ENCODE measurements at places on chromosomes 4 and X. TPM values are rescaled to one million over a fixed set of nuclear protein-coding genes. Genes with fewer than 3 reads are reported as not detected.
A peak's percentile ranks its signal among the peaks of the same experiment; 100 is the strongest.

- DNase-seq = no peak
- no peaks in the 10 kb centered on the region for H3K27me3 ChIP-seq
- peak overlapping the region; percentile 44 for H3K27ac ChIP-seq
- peaks cover 6% of the 10 kb centered on the region for H3K4me1 ChIP-seq
- peak overlapping the region; percentile 41 for H3K4me3 ChIP-seq
These were observed 2.1 kb downstream of the NDNF start for GRCh38 chr4:121070274-121070673.

- H3K4me1 ChIP-seq = no peaks in the 10 kb centered on the region
- H3K4me3 ChIP-seq = no peak overlapping the region
- H3K36me3 ChIP-seq = no peaks in the 10 kb centered on the region
- no peaks in the 10 kb centered on the region for H3K27me3 ChIP-seq
- no peak overlapping the region for H3K27ac ChIP-seq
These were observed 32.5 kb downstream of the AKAP4 start for GRCh38 chrX:50168241-50168687.

DNA sequence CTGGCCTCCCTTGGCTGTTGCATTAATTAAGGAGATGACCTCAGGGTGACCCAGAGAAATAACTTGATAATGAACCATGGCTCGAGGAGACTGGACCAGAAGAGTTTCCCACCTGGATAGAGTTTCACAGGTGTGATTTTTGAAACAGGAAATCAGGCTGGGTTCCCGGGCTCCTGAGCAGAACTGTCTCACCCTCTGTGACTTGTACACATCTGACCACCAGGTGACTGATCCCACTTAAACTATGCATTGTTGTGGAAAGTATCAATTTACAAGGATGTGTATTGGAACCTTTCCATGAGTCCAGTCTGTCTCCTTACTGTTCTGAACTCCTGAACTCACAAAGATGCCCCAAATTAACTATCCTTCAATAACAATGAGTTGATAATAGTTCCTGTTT, 220.3 kb downstream of the PTTG2 start:
- no peaks in the 10 kb centered on the region for H3K36me3 ChIP-seq
- H3K4me1 ChIP-seq = peaks cover 36% of the 10 kb centered on the region
- H3K4me3 ChIP-seq = no peak overlapping the region
- no peak for DNase-seq
- no peaks in the 10 kb centered on the region for H3K27me3 ChIP-seq
- H3K27ac ChIP-seq = peak overlapping the region; percentile 3

GRCh38 chrX:131571348-131571747, 27.5 kb downstream of the OR13H1 start:
- no peak for DNase-seq
- no peaks in the 10 kb centered on the region for H3K27me3 ChIP-seq
- no peaks in the 10 kb centered on the region for H3K4me1 ChIP-seq
- no peak overlapping the region for H3K4me3 ChIP-seq

GRCh38 chr4:99710020-99710419, 52.4 kb upstream of the C4orf54 start:
- H3K4me3 ChIP-seq = no peak overlapping the region
- no peaks in the 10 kb centered on the region for H3K27me3 ChIP-seq
- no peaks in the 10 kb centered on the region for H3K4me1 ChIP-seq
- no peak for DNase-seq
- H3K27ac ChIP-seq = no peak overlapping the region

DNA sequence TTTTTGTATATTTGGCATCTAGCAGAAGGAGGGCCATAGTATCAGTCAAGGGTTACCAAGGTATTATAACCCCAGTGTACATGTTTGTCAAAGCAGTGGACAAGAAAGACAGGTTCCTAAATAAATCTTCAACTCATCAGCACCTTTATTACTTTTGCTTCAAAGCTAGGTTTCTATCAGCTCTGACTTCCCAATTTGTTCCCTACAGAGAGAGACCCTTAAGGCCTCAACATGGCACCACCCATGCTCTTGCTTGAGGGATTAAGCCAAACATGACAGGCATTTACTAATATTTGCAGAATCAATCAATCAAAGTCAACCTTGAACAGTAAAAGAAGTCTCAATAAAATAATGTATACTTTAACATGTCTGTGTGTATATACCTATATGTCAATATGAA, 9.4 kb downstream of the TBCK start:
- H3K4me1 ChIP-seq = no peaks in the 10 kb centered on the region
- H3K36me3 ChIP-seq = peaks cover 4% of the 10 kb centered on the region
- DNase-seq = no peak
- H3K27ac ChIP-seq = no peak overlapping the region

DNA sequence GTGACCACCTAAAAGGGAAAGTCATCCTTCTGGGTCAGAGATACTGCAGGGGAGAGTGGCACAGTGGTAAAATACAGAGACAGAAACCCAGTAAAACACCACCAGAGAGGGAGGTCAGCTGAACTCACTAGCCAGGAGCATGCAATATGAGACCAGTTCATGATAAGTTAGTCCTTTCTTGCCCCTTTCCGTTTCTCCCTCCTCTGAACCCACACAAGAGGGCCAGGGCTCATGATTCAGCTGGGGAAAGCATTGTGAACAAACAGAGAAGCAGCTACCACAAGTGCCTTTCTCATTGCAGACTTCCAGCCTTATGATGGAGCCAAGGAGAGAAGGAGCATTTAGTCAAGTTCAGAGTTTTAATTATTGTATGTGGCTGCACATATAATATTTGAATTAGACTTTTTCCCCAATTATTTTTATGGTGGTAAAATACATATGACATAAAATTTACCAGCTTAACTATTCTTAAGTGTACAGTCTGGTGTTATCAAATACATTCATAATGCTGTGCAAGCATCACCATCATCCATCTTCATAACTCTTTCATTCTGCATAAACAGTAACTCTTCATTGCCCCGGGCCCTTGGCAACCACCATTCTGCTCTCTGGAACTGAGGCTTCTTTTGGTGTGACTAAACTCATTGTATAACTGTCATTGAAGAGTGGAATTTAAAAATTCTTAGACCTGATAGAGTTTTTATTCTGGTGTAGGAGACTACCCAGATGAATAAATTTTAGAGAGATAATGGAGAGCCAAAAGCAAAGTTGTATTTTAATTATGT, 114.6 kb downstream of the DDIT4L start:
- DNase-seq = no peak
- H3K27ac ChIP-seq = no peak overlapping the region
- no peaks in the 10 kb centered on the region for H3K27me3 ChIP-seq
- no peaks in the 10 kb centered on the region for H3K36me3 ChIP-seq
- H3K4me1 ChIP-seq = no peaks in the 10 kb centered on the region
- H3K4me3 ChIP-seq = no peak overlapping the region

DNA sequence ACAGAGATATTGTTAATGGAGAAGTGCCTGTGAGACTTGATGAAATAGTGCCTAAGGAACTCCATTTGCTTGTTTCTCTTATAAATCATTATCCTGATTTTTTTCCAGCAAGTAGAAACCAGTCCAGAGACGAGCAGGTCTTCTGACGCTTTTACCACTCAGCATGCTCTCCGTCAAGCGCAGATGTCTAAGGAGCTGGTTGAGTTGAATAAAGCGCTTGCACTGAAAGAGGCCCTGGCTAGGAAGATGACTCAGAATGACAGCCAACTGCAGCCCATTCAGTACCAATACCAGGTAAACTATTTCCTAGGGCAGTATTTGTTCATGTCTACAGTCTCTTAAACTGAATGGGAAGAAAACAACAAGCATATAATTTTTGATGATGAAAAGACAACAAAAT, 63.6 kb downstream of the KIF4A start:
- DNase-seq = no peak
- no peaks in the 10 kb centered on the region for H3K27me3 ChIP-seq
- H3K36me3 ChIP-seq = no peaks in the 10 kb centered on the region
- H3K4me1 ChIP-seq = no peaks in the 10 kb centered on the region
- no peak overlapping the region for H3K4me3 ChIP-seq

DNA sequence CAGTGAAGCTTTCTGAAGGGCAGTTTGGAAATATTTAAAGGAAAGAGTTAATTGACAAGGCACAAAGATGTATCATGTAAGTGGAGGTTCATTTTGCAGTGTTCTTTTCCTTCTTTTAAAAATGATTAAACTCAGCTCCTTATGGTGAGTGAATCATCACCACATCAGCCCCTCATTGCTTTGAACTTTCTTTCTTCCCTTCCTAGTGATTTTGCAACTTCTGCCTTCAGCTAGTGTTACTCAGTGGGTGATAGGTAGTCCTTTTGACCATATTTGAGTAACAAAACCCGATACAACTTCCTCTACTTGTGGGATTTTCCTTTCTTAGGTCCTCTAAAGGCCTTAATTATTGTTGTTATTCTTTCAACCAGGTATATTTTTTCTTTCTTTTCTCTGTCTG, 8.2 kb downstream of the ZCCHC4 start:
- H3K27ac ChIP-seq = no peak overlapping the region
- DNase-seq = no peak

JAKMIP1 gene
- total RNA-seq = 5.2 TPM

OGT gene
- total RNA-seq = 173 TPM

RS1 gene
- total RNA-seq = not detected

NAAA gene
- total RNA-seq = 110 TPM

Data from vagina (tissue), 2 donors.